ENCODE measurements at places on chromosomes 13 and 19.

DNA sequence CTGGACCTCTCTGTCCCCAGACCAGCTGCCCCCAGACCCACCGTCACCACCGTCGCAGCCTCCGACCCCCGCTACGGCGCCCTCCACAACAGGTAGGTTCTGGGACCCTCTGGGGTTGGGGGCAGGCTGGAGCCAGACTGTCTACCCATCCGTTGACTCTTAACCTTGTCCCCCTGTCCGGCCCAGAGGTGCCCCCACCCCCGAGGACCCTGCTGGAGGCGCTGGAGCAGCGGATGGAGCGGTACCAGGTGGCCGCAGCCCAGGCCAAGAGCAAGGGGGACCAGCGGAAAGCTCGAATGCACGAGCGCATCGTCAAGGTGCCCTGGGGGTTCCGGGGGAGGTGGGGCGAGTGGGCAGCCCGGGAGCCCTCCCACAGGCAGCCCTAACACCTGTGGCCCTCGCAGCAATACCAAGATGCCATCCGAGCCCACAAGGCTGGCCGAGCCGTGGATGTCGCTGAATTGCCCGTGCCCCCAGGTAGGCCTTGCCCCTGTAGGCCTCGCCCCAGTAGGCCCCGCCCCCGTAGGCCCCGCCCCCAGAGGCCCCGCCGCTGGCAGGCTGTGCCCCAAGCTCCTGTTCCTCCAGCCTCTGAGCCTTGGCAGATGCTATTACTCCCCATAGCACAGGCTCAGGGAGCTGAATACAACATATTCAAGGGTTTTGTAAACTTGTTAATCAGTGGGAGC lies 12.9 kb downstream of the CC2D1A start:
- no peak for DNase-seq

DNA sequence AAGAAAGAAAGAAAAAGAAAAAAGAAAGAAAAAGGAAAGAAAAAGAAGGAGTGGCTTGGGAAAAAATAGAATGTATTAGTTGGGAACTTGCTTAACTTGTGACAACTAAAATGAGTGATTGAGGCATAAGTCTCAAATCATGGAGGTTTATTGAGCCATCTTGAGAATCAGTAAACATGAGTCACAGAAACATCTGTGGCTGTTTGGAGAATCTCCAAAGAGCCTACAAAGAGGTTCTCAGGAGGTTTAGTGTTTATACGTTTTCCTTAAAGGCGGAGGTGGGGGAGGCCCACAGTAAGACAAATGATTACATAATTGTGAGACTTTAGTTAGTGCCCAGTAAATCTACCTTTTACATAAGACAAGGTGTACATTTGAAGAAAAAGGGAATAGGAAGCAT lies 38.6 kb downstream of the WDR87 start:
- DNase-seq = no peak

DNA sequence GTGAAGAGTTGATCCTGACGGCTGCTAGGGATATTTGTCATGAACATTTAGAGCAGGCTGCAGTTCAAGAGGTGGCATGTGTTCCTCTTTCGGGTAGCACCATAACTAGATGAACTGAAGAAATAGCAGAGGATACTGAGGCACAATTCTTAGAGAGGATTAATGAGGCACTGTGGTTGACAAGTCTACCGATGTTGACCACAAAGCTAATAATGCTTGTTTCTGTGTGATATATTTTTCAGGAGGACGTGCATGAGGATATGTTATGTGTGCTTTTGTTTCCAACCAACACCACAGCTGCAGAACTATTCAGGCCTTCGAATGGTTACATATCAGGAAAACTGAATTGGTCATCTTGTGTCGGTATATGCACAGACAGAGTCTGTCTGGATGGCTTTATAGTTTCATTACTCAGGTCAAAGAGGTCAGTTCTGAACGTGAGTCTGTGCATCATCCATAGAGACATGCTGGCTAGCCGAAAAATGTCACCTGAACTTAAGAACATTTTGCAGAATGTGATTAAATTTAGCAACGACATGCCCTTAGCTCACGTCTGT lies 210.1 kb upstream of the IRS2 start:
- no peak for DNase-seq

DNA sequence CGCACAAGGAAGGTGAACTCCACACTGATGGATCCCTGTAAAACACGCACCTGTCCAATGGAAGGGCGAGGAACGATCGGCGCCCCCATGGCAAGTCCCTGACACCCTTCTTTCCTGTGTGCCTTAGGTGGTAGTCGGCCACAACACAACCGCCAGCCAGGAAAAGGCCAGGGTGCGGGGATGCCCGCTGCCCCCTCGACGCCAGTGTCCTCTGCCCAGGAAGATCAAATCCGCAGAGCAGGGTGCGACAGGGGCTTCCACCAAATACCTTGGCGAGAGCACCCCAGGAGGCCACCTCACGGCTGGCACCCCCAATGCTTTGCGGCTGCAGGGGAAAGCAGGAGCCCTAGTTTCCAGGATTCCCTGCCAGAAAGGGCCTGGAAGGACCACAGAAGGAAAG lies 91.2 kb downstream of the ZNF254 start:
- DNase-seq = no peak

Data from GM12878 (cell line).